T-helper 9 cell (primary cell): ENCODE measurements at places on chromosomes 11 and 22.
A peak's percentile ranks its signal among the peaks of the same experiment; 100 is the strongest.

DNA sequence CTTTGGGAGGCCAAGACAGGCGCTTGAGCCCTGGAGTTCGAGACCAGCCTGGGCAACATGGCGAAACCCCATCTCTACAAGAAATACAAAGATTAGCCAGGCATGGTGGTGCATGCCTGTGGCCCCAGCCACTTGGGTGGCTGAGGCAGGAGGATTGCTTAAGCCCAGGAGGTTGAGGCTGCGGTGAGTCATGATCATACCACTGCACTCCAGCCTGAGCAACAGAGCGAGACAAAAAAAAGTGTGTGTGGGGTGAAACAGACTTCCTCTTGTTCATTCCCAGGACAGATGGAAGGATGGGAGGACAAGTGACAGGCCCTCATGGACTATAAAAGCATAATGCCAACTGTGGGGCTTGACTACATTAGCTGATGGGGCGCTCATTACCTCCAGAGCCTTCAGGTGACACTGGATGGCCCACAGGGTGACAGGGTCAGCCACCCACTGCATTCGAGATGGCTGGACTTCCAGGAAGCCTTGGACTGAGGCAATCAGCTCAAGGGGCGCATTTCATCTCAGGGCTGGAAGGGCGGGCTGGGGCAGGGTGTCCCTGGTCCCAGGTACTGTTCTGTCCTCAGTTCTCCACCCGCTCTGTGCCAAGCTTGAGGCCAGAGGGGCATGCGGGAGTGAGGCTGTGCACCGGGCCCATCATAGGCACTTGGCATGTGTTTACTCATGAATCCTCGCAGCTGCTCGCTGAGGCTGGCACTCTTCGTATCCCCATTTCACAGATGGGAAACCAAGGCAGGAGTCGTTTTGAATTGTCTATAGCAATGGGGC, 12.5 kb downstream of the NPTXR start:
- DNase-seq = no peak

GRCh38 chr11:70073871-70074371, 4.2 kb upstream of the ANO1 start:
- DNase-seq = no peak

DNA sequence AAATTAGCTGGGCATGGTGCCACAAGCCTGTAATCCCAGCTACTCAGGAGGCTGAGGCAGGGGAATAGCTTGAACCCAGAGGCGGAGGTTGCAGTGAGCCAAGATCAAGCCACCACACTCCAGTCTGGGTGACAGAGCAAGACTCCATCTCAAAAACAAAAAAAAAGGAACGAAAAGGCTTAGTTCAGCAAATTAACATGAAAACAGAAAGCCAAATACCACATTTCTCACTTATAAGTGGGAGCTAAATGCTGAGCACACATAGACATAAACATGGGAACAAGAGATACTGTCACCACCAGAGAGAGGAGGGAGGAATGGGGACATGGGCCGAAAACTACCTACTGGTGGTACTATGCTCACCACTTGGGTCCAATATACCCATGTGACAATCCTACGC, 38.6 kb downstream of the SCGB1A1 start:
- no peak for DNase-seq

DNA sequence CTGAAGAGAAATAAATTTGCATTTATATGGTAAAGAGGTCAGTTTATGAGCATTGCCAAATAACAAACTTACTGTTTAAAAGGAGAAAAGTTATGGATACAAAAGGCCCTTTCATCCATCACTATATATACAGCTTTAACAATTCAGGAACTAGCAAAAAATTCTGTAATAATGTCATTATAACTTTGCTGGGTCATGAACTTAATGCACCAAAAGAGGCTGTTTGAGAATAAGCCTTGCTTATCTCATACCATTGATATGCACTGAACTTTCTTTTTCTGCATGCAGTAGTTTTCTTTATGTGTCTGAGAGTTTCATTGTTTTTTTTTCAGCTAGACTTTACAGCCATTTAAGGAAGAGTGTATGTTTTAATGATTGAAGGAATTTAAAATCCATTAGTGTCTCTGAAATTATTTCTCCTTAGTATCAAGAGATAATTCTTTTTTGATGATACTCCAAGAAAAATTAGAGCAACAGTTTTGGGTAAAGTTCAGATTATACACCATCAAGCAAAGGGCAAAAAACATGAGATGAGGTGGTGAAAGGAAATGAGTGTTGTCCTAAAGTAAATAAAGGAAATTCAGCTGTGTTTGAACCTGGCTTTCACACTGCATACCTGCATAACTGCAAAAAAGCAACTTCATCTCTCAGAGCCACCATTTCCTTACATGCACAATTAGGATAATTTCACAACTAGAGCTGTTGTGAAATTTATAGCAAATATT, 188.2 kb upstream of the ANO3 start:
- no peak for DNase-seq

DNA sequence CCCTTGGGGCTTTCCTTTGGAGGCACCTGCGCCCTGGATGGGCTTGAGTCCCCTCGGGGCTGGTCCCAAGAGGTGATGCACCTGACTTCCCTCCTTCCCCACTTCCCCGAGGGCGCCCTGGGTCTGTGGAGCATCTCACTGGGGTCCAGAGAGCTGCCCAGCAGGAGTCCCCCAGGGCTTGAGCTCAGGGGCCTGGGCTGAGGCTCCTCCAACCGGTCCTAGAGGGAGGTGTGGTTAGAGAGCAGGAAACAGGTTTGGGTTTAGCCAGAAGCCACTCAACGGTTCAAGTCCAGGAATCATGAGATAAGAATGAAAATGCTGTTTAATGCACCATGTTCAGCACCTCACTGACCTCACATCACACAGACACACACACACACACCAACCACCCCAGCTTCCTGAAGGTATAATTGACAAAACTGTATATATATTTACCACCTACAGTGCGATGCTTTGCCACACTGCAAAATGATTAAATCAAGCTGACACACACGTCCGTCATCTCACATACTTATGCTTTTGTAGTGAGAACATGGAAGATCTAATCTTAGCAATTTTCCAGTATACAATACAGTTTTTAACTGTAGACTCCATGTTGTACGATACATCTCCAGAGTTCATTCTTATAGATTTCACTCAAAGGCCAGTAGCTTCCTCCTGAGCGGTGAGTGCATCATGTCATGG, 628 bp upstream of the IGLL1 start:
- DNase-seq = no peak

DNA sequence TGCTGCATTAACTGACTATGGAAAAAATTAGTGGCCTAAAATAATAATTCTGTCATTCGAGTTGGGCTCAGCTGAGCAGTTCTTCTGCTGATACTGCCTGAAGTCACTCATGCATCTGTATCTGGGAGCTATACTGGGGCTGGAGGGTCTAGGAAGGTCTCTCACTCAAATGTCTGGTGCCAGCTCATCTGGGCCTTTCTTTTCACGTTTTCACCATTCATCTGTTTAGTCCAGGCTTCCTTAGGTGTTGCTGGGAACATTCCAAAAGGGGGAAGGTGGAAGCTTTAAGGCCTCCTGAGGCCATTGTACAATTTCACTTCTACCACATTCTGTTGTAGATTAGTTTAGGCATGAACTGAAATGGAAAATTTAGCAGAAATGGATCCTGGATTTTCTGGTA, 28.0 kb downstream of the YAP1 start:
- DNase-seq = no peak

DNA sequence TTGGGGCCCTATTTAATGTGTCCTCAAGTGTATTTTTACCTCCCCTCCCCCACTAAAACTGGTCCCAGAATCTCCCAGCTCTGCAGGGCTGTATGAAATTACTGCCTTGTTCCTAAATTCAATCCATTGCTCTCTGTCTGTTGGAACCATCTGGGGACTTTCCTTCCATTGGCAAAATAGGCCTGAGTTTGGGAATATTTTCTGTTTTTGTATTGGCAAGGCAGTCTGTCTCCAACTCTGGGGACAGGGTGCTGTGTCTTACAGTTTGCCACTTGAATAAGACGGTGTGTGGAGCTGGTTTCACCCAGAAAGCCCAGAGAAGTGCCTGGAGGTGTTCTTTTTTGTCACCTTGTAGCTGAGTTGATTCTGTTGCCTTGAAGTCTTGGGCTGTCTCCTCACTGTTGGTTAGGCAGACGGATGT, 1.3 kb downstream of the PACS1 start:
- no peak for DNase-seq

DNA sequence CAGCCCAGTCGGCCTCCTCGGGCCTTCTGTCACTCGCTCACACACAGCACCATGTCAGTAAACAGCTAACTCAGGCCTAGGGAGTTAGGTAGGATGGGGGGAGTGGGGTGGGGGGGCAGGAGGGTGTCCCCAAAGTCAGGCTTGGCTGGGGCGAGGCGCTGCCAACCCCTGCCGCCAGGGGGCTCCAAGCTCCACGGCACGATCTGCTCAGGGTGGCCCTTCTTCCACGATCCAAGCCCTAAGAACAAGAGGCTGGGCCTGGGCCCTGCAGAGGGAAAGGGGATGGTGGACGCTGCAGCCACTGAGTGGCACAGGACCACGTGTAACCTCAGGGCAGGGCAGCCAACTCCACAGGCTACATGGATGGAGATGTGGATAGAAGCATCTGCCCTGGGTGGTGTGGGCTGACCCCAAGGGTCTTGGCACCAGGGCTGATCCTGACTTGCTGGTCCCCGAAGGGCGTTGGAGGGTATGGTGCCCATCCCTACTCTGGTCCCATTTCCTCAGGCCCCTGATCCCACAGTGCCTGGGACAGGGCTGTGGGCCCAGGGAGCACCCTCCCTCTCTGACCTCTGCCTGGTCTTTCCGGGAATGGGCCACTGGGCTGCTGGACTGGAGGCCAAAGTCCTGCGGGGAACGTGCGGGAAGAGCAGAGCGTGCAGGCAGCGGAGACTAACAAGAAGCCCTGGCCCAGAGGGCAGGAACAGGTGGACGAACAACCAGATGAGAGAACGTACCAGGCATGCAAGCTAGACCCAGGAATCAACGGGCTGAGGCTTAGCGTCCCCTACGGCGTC, 29.1 kb upstream of the TXNRD2 start:
- peak; percentile 78 for DNase-seq

DNA sequence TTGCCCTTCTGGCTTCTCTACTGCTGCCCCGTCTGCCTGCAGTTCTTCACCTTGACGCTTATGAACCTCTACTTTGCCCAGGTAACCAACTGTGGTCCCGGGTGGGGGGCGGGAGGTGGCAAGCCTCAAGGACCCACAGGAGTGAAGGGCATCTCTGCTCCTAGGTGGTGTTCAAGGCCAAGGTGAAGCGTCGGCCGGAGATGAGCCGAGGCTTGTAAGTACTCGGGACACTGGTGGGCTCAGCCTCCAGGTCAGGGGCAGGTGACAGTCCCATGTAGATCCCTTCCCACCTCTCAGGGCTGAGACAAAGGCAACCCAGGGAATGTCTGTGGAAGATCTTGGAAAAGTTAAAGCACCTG, 1.1 kb downstream of the GPR137 start:
- no peak for DNase-seq

- DNase-seq = no peak
Measured at GRCh38 chr22:37133304-37134018, 16.3 kb downstream of the IL2RB start.

DNA sequence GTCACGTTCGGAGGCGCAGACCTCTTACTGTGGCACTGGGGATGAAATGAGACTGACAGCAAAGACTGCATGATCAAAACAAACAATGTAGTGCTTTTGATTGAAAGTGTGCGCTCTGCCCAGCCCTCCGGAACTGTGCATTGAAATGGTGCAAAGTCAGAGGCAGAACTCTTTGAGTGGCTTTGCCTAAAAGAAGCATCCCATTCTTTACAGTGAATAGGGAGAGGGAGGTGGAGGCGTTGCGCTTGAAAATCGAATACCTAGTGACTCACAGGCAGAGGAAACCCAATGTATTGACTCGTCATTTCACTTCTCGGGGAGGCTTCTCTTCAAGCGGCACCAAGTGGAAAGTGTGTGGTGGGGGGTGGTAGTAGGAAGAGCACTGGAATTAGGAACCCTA, 10.9 kb downstream of the RCN1 start:
- no peak for DNase-seq

DNA sequence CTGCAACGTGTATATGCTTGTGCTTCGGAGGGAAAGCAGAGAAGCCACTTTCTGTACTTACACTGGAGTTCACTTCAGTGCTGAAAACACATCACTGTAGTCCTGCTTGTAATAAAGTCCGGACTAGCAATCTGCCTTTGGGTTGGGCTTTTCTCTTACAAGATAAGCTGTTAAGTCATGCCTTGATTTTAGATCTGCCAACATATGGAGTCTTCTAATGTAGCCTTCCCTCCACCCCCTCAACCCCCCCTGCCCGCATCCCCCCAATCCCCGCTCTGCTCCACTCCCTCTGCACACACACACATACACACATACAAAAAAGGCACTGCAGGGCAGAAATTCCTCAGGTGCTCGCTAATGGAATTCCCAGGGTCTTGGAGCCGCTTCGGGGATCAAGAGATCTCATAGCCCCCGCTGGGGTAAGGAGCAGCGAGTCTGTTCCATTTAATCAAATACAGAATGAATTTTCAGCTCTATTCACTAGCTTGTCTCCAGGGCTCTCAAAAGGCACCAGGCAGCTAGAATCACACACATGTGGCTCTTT, 3.4 kb downstream of the CDON start:
- no peak for DNase-seq

DNA sequence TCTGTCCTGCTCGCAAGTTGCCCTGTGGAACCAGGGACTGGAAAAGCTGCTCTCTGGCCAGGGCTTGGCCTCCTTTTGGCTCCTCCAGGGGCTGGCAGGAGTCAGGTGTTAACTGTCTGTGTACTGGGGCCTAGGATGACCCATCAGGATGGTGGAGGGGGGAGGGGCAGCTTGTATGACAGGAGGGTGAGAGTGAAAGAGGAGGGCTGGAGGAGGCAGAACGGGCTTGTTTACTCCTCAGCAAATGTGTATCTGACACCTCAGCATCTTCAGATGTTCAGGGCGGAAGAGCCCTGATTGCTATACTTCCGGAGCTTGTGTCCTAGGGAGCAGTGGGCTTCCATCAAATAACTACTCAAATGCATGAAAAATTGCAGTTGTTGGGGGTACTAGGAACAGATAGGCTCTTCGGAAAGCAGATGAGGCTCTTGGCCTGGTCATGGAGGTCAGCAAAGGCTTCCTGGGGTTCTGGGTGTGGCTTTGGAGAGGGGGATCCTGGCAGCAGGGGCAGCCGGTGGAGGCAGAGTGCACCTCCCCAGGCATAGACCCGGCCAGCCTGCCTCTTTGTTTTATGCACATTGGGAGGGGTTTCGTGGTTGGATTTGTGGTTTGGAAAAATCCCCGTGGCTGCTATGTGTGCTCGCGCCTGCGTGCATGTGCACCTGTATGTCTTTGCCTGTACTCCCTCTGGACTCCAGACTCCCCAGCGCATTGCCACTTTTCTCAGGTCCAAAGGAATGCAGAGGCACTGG, 31.2 kb downstream of the CD82 start:
- DNase-seq = peak; percentile 66

GRCh38 chr22:35202376-35202775, 54.9 kb upstream of the HMGXB4 start:
- no peak for DNase-seq
